ENCODE measurements at places on chromosomes 2 and 18.

GRCh38 chr18:79327199-79327721 is 68.5 kb upstream of the NFATC1 start:
- no peak for DNase-seq

DNA sequence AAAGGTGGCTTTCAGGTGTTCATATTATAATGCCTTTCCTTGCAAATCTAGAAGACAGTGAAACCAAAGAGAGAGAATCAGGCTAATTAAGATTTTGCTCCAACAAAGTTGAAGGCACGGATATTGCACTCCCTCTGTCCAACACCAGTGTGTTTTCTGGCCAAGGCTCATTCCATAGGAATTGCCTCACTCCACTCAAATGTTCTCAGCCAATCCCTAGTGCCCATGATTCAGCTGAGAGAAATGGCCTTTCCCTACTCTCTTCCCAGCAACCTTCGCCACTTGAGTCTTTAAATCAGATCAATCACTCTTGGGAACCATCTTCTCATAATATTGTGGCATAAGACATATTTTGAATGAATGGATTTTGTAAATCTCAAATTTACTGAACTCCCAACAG is 768.2 kb upstream of the ACVR2A start:
- DNase-seq, result no peak

- DNase-seq, result no peak
These were observed 910.1 kb upstream of the CELF4 start for GRCh38 chr18:38475686-38476085.

DNA sequence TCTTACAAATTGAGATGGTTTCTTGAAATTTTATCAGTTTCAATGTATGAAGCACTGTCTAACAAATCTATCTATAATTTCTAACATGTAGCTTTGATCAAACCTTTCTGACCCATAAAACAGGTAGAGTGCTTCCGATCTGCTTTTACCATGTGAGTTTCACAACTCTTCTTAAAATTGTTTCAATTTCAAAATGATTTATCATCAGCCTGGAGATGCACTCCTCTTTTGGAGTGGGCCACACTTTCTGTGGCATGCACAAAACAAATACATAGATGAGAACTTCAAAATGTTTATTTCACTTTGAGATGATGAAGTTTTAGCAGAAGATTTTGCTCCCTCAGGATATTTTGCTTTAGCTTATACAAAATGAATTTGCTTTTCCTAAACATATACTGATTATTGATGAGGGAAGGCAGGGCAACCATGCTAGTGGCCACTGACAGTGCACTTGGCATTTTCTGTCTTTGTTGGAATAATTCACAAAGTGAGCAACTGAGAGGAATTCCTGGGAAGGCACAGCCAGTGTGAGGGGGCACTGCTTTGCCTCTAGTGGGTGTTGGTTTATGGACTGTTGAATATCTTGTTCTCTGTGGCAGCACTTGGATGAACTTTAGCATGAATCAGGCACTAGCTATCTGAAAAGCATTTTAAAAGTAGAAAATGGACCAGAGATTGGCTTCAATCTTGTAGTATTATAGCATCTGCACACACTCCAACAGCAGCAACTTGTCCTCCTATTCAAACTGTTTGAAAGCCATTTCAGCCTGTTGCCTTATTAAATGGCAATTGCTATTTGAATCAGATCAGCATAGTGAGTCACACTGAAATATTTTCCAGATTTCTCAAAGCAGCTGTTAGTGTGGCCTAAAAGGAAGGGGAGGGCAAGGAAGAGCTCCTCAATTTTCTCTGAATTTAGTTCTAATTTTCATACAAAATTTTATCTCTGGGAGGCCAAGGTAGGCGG is 193.2 kb downstream of the CCDC85A start:
- DNase-seq, result no peak

- DNase-seq, result no peak
These were observed 67.8 kb downstream of the NCKAP1 start for GRCh38 chr2:182970486-182970885.

GRCh38 chr2:27152102-27152795 is 3.4 kb downstream of the TCF23 start:
- DNase-seq, result no peak

DNA sequence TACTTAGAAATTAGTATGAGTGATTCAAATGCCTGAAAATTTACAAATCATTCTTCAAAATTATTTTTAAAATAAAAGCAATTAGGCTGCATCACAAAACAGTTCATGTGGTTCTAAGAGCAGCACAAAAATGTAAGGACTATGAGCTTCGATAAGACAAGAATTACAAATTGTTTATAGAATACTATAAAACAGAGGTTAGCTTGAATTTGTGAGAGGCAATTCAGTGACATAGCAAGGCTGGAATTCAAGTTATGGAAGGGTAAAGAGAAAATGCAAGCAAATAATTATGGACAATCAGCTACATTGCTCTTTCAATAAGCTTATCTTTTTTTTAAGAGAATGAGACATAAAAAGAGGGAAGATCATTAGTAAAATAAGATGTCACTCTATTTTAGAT is 7.1 kb upstream of the XIRP2 start:
- DNase-seq, result no peak

GRCh38 chr18:35457140-35457704 is 40.5 kb downstream of the INO80C start:
- no peak for DNase-seq

GRCh38 chr2:221810245-221810644 is 238.1 kb upstream of the EPHA4 start:
- no peak for DNase-seq

GRCh38 chr2:160293391-160294091 is 93.5 kb upstream of the ITGB6 start:
- no peak for DNase-seq

DNA sequence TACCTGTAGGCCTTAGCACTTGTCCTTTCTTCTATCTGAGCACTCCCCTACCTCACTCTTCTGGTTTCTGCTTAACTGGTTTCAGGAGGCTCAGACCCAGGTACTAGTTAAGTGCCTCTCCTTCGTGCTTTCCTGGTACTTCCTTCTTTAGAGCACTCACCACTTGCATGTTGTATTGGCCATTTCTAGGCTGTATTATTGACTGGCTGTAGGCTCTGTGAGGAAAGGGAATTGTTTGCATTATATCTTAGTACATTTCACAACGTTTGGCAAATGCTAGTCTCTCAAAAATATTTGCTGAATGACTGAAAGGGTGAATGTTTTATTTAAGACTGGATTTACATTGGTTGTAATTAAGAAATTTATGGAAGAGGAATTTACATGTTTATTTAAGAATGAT is 36.0 kb upstream of the SCN1A start:
- no peak for DNase-seq

- peak; percentile 47 for DNase-seq
These were observed at the start of gene KIF3C for GRCh38 chr2:25982273-25982967. Gene KIF3C, minus strand, starts transcription at chr2:25982497. Its CDS starts 580 bp downstream, at chr2:25981917.

DNA sequence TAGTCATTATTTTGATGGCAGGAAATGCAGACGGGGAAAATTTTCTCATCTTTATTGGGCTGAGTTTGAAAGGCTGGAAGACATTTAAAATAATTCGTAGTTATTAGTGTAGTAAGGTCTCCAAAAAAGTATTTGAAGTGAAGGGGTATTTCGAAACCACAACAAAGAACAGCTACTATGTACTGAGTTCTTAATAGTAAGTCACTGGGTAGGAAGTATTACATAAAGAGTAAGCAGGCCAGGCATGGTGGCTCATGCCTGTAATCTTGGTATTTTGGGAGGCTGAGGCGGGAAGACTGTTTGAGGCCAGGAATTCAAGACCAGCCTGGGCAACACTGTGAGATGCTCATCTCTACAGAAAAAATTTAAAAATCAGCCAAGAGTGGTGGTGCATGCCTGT is 113.6 kb downstream of the MEP1B start:
- DNase-seq, result no peak

DNA sequence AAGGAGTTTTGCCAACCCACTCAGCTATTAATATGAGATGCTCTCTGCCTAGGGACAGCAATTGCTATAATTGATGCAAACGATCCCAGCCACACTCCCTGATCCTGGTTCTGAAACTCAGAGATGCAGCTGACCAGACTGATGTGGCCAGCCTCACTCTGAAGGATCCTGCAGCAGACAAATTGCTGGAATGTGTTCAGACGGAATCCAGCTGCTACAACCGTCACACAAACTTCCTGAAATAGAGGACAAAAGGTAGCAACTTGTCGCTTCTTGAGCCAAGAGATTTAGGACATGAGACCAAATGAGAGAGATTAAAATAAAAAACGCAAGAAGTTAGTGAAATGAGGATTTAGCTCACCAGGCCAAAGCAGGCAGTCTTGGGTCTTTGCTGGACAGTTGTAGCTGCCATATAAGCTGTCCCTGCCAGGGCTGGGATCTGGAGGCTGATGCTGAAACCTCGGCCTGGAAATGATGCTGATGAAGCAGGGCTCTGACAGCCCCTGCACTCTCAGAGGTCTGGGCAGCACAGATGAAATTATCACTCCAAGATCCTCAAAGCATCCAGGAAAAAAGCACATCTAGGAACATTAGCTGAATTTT is 8.3 kb upstream of the YWHAQ start:
- DNase-seq, result no peak

GRCh38 chr2:59726228-59727120 is 827.0 kb downstream of the BCL11A start:
- no peak for DNase-seq

DNA sequence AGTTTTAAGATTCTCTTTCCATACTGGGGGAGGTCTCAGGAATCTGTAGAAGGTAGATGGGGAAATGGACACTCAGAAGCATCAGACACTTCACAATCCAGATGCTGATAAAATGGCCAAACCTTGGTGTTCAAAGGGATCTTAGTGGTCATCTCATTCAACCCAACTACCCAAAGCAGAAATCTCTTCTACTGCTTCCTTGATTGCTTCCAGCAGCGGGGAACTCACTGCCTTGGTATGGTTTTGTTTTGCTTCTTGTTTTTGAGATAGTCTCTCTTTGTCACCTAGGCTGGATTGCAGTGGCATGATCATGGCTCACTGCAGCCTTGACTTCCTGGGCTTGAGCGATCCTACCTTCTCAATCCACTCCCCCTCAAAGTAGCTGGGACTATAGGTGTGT is 39.3 kb upstream of the PTMA start:
- DNase-seq, result no peak

DNA sequence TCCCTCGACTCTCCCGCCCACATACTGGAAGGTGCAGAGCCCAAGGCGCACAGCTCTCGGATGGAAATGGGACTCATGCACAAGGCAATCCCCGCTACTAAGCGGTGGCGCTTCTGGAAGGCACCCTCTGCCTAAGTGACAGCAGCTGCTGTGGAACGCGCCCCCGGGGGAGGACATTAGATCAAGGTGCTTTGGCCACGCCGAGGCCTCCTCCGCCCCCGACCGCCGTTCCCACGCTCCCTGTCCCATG is 202 bp downstream of the MCEE start:
- DNase-seq, result no peak

GRCh38 chr2:44753552-44754285 is 187.8 kb upstream of the SIX3 start:
- no peak for DNase-seq

DNA sequence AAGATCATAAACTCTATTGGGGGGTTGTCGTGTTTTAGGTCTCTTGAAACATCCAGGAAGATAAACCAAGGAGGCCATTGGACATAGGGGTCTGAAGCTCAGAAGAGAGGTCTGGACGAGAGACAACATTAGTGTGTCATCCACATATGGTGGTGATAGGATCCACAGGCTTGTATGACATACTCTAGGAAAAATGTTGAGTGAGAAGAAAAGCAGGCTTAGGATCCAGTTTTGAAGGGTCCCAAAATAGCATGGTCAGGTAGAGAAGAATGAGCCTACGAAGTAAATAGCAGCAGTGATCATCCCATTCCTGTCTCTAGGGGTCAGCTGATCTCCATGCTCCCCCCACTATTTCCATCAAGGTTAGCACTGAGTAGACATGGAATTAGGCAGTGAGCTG is 166.8 kb downstream of the ANKRD30B start:
- DNase-seq, result no peak

DNA sequence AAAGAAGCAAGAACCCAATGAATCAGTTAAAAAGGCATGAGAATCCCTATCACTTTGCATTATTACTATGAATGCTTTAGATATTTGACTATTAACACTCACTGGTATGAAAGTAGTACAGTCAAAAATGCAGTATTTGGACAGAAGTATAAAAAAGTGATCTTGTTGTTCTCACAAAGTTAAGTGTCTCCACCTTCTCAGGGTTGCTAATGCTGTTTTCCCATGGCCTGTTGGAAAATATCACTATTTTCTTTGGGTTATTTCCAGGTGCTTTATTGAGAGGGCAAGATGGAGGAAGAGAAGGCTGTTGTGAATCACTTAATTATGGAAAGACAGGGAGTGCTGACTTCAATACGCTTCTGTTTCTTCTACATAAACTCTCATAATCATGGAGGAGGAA is 13.6 kb upstream of the CREB1 start:
- DNase-seq, result no peak

- DNase-seq, result no peak
These were observed 92.6 kb upstream of the MGAT4A start for GRCh38 chr2:98823196-98824170.

- no peak for DNase-seq
These were observed 72.2 kb downstream of the DSC3 start for GRCh38 chr18:30970196-30970816.

- no peak for DNase-seq
These were observed 44.2 kb upstream of the SLC39A10 start for GRCh38 chr2:195612611-195613495.

DNA sequence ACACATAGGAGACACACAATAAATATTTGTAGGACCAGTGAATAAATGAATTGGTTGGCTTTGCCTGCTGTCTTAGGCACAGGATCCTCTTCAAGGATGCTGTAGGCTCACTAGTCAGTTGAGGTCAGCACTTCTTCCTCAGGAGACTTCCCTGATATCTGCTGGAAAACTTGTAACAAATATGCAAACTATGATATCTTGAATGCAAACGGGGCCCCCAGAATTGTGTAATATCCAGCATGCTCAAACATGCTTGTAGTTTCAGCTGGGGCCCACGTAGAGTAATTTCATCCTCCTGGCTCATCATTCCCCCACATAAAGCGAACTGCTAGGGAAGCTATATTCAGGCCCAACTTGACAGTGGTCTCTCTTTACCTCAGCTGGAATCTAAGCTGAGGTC is 43.6 kb downstream of the POLE4 start:
- no peak for DNase-seq

GRCh38 chr18:80178935-80179818 is 68.1 kb downstream of the PARD6G start:
- DNase-seq, result no peak

DNA sequence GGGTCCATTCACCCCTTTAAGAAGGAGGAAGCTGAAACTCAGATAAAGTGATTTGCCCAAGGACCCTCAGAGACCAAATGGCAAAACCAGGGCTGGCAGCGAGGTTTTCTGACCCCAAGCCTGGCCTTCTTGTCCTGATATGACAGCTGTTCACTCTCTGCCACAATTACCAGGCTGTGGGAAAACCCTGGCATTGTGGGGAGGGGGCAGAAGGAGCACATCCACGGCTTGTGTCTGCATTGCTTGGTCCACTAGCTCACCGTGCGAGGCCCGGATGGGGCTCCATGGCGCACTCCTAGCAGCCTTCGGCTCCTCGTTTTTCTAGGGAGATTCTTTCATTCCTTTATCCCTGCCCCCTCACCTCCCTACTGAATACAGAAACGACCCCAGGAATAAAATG is 143.4 kb upstream of the SIX2 start:
- no peak for DNase-seq
